ENCODE measurements at places on chromosomes 3 and 15. TPM values are rescaled to one million over a fixed set of nuclear protein-coding genes. Genes with fewer than 3 reads are reported as not detected.

FAM107A gene
- not detected for total RNA-seq

STRC gene
- total RNA-seq: not detected

MASP1 gene
- total RNA-seq: 13.1 TPM

CCDC13 gene
- total RNA-seq: 0.28 TPM

- no peak for DNase-seq
These were observed 642.0 kb upstream of the NAALADL2 start for GRCh38 chr3:174216946-174217718.

DNA sequence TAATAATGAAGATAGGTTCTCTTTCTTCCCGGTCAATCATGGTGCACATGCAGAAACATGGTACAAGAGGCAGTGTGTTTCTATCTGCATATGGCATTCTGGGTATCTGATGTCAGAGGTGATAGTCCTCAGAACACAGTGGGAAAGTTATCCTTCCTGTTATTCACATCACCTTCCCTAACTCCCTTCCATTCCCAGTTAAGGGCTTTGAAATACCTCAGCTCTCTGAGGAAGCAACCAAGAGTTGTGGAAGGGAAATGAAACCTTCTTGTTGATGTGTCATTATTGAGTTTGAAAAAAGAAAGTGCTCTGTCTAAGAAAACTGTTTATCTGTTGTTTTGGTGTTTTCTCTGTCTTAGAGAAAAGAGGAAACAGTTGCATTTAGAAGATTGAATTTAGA lies 21.9 kb upstream of the P2RY13 start:
- DNase-seq: no peak

DNA sequence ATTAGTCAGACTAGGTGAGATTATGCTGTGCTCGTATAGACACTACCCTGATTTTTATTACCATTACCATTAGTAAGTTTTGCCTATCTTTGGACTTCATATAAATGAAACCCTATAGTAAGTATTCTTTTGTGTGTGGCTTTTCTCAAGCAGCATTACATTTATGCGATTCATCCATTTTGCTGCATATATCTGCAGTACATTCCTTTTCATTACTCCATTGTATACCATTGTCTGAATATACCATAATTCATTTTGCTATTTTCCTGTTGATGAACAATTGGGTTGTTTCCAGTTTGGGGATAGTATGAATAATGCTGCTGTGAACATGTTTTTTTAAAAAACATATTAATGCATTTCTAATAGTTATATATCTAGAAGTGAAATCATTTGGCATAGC lies 45.3 kb downstream of the TMEM212 start:
- DNase-seq: peak; percentile 49

GRCh38 chr3:59386165-59386564 lies 336.3 kb upstream of the CFAP20DC start:
- DNase-seq: no peak

DNA sequence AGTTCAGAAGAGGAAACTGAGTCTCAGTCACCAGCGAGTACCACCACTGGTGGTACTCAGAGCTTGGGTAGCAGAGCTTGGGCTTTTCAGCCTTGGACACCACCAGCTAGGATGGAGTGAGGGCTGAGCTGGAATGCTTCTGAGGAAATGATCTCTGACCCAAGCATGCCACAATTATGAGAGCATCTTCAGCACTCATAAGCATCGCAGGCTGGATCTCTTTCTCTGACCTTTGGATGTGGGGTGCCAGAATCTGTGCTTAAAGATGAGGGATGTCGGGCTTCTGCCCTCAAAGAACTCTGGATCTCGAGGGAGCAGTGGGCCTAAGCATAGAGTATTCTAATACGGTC lies 36.4 kb downstream of the ZNF710 start:
- peak; percentile 78 for DNase-seq
